ENCODE measurements at places on chromosomes 2 and 18. TPM values are rescaled to one million over a fixed set of nuclear protein-coding genes. Genes with fewer than 3 reads are reported as not detected.
A peak's percentile ranks its signal among the peaks of the same experiment; 100 is the strongest.

- H3K4me3 ChIP-seq: no peak overlapping the region
- no peaks in the 10 kb centered on the region for H3K27me3 ChIP-seq
- no peak for DNase-seq
- H3K4me1 ChIP-seq: no peaks in the 10 kb centered on the region
- no peak overlapping the region for H3K27ac ChIP-seq
Observed at GRCh38 chr2:185221-185620, 78.6 kb downstream of the SH3YL1 start.

GRCh38 chr2:45771261-45771660 is 119.8 kb downstream of the PRKCE start:
- no peaks in the 10 kb centered on the region for H3K36me3 ChIP-seq
- peak; percentile 58 for DNase-seq
- no peaks in the 10 kb centered on the region for H3K27me3 ChIP-seq
- H3K4me3 ChIP-seq: no peak overlapping the region
- peaks cover 14% of the 10 kb centered on the region for H3K4me1 ChIP-seq

DNA sequence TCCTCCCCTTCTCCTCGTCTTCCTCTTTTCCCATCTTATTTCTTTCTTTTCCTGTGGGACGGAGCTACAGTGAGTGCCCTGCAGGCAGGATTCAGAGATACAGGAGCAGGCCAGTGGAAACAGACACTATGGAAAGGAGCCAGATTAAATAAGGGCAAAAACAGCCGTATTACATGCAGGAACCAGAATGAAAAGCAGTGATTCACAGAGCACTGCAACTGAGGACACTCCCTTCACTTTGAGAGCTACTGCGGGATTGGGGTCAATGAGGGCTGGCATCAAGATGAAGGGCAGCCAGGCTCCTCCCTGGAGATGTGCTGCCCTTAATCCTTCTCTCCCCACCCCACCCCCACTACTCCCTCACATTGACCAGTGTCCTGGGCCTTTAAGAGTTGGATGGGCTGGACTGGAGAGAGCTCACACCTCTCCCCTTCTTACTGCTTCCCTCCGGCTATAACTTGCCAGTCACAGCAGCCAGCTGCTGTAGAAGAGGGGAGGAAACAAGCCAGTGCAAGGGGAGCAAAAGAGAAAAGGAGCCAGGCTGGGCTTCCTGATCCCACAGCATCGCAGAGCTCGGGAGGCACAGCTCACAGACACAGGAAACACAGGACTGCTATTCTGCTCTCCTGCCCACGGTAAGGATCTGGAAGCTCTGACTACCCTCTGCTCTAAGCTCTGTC is at the start of gene PLCD4:
Gene PLCD4 (plus strand): TSS at position 464 of the 680 bp plus-strand sequence. CDS start 7,841 bp downstream, outside the sequence.
- H3K4me3 ChIP-seq: no peak within 1 kb of the TSS
- peak within 1 kb of the TSS; percentile 34 for H3K27ac ChIP-seq
- no peaks in the 10 kb centered on the region for H3K27me3 ChIP-seq
- peaks cover 3% of the 10 kb centered on the region for H3K4me1 ChIP-seq
- no peaks in the 10 kb centered on the region for H3K36me3 ChIP-seq

DNA sequence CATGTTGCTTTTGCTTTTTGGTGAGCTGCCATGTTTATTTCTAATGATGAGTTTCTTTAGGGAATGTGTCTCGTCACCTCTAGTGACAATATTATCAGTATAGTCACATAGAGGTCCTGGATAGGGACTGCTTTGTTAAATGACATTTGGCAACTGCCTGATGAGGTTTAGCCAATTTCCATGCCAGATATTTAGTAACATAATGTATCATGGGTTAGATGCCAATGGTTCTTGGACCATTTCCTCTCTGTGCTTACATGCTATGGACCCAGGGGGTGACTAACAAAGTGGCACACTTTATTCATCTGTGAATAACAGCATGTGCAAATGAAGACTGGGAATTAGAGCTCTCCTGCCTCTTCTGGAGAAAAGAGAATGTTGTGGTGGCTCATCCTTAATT is 56.2 kb upstream of the RAB27B start:
- H3K4me3 ChIP-seq: no peak overlapping the region
- H3K4me1 ChIP-seq: peaks cover 17% of the 10 kb centered on the region
- no peak for DNase-seq
- no peaks in the 10 kb centered on the region for H3K36me3 ChIP-seq
- no peak overlapping the region for H3K27ac ChIP-seq
- no peaks in the 10 kb centered on the region for H3K27me3 ChIP-seq

DNA sequence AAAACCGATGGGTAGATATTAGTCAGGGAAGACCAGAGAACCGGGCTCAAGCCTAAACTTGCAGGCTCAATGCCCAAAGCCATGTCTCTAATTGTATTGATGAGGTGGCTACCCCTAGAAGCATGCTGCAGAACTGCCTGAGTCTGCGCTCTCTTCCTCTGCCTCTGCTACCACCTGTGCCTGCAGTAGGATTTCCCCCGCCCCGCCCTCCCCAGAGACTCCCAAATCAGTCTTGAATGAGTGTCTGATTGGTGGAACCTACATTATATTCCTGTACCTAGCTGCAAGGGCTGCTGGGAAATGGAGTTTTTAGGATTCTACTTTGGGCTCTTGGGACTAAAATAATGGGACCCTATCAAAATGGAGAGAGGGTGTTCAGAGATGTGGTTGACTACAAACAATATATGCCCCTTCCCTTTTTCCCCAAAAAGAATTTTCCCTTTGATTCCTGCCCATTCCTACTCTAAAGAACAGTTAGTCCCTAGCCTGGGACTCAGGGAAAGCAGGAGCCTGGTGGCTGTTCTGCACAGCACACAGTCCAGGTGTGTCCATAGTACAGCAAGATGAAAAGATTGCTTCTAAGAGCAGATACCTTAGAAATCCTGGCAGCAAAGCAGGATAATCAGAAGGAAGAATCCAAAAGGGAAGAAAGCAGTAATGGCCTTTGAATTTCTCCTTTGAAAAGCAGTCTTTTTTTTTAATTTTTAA is 12.5 kb downstream of the GRP start:
- H3K27ac ChIP-seq: no peak overlapping the region
- no peaks in the 10 kb centered on the region for H3K36me3 ChIP-seq
- H3K4me3 ChIP-seq: no peak overlapping the region
- H3K4me1 ChIP-seq: no peaks in the 10 kb centered on the region
- DNase-seq: no peak

The CNGA3 gene
- total RNA-seq: 0.13 TPM

DNA sequence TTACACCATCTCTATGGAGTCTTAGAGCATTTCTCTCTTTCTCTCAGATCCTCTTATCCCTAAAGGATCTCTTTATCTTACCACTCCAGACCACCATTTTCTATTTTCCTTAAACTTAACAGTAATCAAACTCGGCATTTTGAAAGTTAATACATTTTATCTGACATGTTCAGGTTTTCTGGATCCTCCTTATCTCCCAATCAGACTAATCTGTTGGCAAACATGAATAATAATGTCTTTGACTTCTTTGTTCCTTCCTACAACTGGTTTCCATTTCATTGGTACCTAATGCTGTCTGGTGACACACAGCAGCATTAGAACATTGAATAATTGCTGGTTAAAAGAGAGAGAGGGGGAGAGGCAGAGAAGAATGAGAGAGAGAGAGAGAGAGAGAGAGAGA is 932.1 kb upstream of the FSHR start:
- no peak for DNase-seq
- peaks cover 4% of the 10 kb centered on the region for H3K4me1 ChIP-seq
- no peak overlapping the region for H3K27ac ChIP-seq
- no peak overlapping the region for H3K4me3 ChIP-seq

The GAL3ST2 gene
- total RNA-seq: 0.20 TPM

DNA sequence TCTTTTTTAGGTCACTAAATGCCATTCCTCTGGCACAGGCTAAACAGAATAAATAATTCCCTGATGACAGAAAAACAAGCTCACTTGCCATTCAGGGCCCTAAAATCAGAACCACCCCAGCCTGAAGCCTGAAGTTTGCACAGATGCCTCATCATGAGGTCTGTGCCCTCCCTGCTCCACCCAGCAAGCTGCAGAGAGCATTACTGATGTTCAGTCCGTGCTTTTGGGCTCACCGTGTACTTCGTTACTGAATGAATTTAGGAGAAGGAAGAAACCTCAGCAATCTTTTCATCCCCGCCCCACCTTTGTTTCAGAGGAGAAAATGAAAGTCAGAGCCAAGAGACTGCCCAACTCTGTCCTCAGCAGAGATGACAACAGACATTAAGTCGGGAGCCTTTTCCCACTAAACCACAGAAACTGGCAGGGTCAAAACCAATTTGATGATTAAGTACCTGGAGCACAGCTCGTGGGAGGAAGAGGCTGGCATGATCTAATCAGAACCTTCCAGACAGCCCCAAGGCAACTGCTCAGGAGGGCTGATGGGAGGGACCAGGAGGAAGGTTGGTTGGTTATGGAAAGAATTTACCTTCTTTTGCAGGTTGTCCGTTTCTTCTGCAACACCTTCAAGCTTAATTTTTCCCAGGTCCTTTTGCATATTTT is 122.7 kb downstream of the LAMA1 start:
- H3K27ac ChIP-seq: no peak overlapping the region
- DNase-seq: no peak
- H3K4me1 ChIP-seq: no peaks in the 10 kb centered on the region
- H3K36me3 ChIP-seq: no peaks in the 10 kb centered on the region

The PMAIP1 gene
- 7.7 TPM for total RNA-seq

The ANKRD29 gene
- total RNA-seq: 17.4 TPM

GRCh38 chr2:229646186-229646723 is 68.1 kb downstream of the DNER start:
- no peak overlapping the region for H3K27ac ChIP-seq
- H3K4me1 ChIP-seq: no peaks in the 10 kb centered on the region
- no peak for DNase-seq
- H3K36me3 ChIP-seq: no peaks in the 10 kb centered on the region
- H3K27me3 ChIP-seq: peaks cover 8% of the 10 kb centered on the region

The DAW1 gene
- total RNA-seq: 0.68 TPM

The SP140 gene
- 0.08 TPM for total RNA-seq

- no peak overlapping the region for H3K4me3 ChIP-seq
- no peak overlapping the region for H3K27ac ChIP-seq
- H3K36me3 ChIP-seq: no peaks in the 10 kb centered on the region
- peaks cover 8% of the 10 kb centered on the region for H3K4me1 ChIP-seq
- H3K27me3 ChIP-seq: no peaks in the 10 kb centered on the region
- DNase-seq: no peak
Observed at GRCh38 chr2:111701266-111701665, 182.7 kb downstream of the ANAPC1 start.

DNA sequence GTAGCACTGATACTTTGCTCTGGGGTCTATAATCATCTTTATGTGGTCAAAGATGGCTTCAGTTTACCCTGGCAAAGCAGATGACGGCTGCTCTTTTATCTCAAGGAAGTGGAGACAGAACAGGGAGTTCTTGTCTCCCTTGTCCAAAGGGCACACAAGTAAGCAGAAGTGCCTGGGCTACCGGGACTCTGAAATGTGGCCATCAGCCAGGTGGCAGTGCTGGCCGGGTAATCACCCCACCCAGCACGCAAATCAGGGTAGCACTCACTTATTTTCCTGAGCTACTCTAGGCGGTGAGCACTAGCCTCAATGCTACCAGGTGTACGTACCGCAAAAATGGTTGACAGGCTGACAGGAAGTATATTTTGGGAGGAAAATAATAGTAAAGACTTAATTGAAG is 119.7 kb upstream of the ETAA1 start:
- H3K4me1 ChIP-seq: no peaks in the 10 kb centered on the region
- H3K27me3 ChIP-seq: no peaks in the 10 kb centered on the region
- no peak overlapping the region for H3K27ac ChIP-seq
- DNase-seq: no peak
- H3K4me3 ChIP-seq: no peak overlapping the region
- H3K36me3 ChIP-seq: no peaks in the 10 kb centered on the region

GRCh38 chr2:15238028-15238427 is 323.1 kb downstream of the NBAS start:
- no peaks in the 10 kb centered on the region for H3K36me3 ChIP-seq
- H3K27ac ChIP-seq: no peak overlapping the region
- no peaks in the 10 kb centered on the region for H3K27me3 ChIP-seq
- H3K4me3 ChIP-seq: no peak overlapping the region
- no peak for DNase-seq

GRCh38 chr2:85433511-85434089 is 15.1 kb downstream of the SH2D6 start:
- peak overlapping the region; percentile 85 for H3K27ac ChIP-seq
- no peak overlapping the region for H3K4me3 ChIP-seq
- H3K4me1 ChIP-seq: peaks cover 49% of the 10 kb centered on the region
- DNase-seq: peak; percentile 84

The LAPTM4A gene
- total RNA-seq: 255 TPM

DNA sequence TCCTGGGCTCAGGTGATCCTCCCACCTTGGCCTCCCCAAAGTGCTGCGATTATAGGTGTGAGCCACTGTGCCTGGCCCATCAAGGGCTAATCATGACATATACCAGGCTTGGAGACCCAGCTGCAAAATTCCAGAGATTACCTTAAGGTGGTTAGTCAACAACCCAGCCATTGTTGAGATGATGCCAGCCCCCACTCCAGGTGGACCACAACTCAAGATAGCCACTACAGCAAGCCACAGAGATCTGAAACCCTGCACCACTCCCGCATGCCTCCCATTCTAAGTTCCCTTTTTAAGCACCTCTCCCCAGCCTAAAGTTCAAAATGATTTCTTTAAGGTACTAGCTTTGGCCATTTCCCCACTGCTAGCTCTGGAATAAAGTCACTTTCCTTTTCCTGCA is 4.6 kb upstream of the CLK1 start:
- H3K27ac ChIP-seq: no peak overlapping the region
- no peak for DNase-seq
- no peaks in the 10 kb centered on the region for H3K4me1 ChIP-seq
- H3K36me3 ChIP-seq: no peaks in the 10 kb centered on the region
- no peaks in the 10 kb centered on the region for H3K27me3 ChIP-seq
- no peak overlapping the region for H3K4me3 ChIP-seq

DNA sequence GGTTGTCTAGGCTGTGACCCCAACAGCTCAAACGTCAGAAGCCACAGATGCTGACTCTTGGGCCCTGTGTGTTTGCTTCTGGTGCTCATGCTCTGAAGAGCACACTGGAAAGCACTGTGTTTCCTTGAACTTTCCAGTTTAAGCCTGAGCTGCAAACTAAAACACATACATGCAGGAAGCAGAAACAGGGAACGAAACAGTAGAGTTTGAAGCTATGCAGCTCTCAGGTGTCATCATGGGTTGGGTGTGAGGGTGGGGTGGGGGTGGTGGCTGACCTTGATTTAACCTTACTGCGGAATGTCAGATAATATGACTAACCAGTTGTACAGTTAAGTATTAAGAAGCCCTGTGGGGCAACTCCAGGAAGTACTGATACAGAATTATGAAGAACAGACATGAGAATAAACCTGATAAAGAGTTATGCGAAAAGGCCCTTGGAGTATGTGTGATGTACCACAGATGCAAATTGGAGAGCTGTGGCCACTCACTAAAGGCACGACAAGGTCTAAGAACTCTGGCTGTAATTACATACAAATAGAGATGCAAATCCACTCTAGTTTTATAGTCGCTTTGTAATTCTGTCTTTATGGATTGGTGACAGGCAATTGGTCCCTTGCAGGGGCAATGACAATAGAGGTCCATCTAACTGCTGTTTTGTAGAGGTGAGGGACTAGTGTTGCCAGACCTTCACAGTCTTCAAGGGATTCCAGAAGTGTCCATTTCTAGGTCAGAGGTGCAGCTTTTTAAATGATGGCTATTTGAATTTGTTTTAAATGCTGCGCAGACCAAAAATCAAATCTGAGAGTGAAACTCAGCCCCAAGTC is 273.1 kb downstream of the NAPG start:
- H3K27me3 ChIP-seq: no peaks in the 10 kb centered on the region
- H3K4me3 ChIP-seq: no peak overlapping the region
- H3K4me1 ChIP-seq: peaks cover 23% of the 10 kb centered on the region
- no peaks in the 10 kb centered on the region for H3K36me3 ChIP-seq
- DNase-seq: peak; percentile 75
- H3K27ac ChIP-seq: peak overlapping the region; percentile 84

Data from hepatocyte (in vitro differentiated cells).